HAP-1 (cell line): ENCODE measurements at places on chromosomes 2 and 18.
A peak's percentile ranks its signal among the peaks of the same experiment; 100 is the strongest.

- no peak for DNase-seq
These were observed 18.8 kb downstream of the EPHA4 start for GRCh38 chr2:221553333-221553732.

DNA sequence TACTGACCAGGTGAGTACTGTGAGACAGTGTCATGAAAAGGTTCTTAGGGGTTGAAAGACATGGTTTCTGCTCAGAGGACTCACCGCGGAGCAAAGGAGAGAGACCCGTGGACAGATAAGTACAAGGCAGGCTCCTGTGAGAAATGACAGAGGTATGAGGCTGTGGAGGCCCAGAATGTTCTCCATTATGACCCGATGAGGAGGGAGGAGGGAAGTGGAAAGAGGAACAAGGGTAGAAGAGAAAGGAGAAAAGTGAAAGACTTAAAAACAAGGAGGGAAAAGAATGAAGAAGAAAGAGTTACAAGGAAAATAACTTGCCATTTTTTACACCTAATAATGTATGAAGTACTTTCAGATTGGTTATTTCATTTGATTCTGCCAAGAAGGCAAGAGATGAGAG lies 29.8 kb downstream of the MAPRE3 start:
- DNase-seq = no peak

GRCh38 chr18:5894611-5895298 lies 567 bp downstream of the TMEM200C start:
- DNase-seq = no peak

DNA sequence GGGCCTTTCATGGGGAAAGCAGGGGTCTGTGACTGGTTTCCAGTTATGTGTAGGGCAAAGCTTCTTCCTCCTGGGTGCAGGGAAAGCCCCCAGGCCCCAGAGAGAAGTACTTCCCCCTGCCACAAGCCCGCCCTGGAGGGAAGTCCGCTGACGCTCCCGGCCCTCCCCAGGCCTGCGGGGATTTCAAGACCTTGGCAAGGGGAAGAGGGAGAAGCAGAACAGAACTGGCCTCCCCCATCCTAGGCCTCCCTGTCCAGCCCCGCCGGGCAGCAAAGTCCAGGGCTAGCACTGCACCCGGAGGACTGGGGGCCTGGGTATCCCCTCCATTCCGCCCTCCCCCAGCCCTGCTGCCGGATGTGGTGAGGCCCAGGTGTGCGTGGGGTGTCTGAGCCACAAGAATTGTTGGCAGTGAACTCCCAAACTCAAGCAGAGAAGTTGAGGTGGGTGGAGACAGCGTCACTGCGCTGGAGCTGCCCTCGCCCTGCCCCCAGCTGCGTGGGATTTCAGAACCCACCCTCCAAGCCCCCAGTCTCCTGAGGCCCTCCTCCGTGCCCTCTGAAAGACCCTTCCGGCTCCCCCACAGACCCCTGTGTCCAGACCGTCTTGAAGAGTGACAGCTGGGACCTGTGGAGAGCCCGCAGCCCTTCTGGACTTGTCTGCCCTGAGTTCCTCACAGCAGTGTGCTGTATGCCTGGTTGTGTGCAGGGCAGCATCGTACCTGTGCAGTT lies 1.1 kb upstream of the DUSP2 start:
- DNase-seq = no peak

DNA sequence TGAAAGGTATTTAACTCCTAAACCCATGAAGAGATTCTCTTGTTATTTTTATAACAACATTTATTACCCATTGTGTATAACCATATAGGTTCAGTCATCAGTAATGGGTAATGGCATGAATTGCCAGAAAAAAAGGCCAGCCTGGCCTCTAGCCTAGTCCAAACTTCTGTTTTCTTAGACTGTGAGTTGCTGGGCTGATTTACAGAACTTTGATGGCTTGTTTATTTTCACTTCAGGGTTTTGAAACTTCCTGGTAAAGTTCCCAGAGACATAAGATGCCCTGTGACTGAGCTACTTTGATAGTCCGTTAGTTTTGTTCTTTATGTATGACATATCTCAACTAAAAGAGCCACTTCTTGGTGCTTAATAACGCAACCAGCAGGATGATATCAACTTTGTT lies 164.8 kb downstream of the METTL4 start:
- no peak for DNase-seq

- peak; percentile 61 for DNase-seq
These were observed 89.4 kb downstream of the CELF4 start for GRCh38 chr18:37476182-37476581.

- DNase-seq = no peak
These were observed 126.5 kb upstream of the ITGA6 start for GRCh38 chr2:172300851-172301250.

DNA sequence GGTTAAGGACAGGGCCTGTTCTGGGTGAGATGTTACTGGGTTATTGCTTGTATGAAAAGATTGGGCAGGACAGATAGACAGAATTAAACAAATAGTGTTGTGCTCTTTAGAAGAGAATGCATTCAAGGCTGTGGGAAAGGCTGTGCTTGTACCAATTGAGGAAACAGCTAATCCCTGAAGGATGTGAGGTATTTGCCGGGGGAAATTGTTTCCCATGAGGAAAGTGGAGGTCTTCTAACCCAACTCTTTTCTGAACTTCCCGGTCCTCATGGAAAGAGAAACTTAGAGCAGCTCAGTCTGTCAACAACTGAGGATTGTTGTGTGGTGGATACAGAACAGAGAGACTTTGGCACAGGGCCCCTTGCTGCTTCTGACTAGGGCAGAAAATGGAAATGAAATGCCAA lies 9.5 kb downstream of the SLC1A4 start:
- no peak for DNase-seq

GRCh38 chr2:70121627-70122372 lies 34.5 kb downstream of the PCBP1 start:
- DNase-seq = no peak

DNA sequence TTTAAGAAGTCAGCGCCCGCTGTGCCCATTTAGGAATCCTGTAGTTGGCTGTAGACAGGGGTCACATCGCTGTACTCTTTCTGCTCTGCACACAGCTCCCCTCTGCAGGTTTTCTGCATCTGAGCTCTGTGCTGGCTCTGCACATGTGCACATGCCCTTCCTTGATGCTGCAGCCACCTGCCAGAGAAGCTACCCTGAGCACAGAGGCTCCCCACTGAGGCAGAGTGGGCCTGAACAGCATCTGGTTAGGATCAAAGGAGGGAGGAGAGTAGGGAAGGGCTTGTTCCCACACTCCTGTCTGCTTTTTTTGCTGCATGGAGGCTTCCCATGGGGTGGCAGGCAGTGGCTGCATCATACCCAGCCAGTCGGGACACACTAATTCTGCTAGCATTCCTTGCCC lies 238.9 kb downstream of the FHOD3 start:
- no peak for DNase-seq

GRCh38 chr2:30239308-30239985 lies 8.1 kb downstream of the LBH start:
- DNase-seq = peak; percentile 66
